ENCODE measurements at places on chromosomes 2 and 18.

DNA sequence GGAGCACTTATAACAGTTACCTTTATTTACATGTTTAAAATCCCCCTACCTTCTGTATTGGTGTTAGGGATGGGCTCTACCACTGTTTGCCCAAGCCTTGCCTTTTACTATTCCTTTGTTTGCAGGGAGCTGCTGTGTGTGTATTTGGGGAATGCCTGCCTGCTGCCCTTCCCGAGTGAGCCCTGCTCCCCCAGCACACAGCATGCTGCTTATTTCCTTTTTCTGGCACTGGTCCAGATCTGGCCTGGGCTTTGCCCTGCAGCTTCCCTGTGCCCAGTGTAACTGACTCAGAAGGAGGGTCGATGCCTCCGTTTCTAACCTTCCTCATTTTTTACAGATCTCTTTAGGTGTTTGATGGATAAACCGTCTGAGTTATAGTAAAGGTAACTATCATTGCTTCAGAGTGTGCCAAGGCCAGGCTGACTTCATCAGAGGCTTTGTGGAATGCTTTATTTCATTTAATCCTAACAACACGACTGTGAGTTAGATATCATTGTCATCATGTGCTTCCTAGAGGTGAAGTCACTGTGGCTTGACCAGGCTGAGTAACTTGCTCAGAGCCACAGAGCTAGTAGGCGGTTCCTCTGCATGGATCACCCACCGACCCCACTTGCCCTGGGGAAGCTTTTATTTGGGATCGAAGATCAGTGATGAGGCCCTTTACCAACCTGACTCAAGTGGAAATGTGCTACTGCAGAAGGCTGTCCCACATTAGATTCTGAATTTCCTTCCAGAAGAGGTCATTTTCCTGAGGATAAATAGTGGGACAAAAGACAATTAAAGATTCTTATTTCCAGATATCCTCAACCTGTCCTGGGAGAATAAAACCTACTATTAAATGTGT is 238.8 kb downstream of the ZNF407 start:
- no peak for DNase-seq

GRCh38 chr2:36296798-36297197 is 58.8 kb upstream of the CRIM1 start:
- no peak for DNase-seq

DNA sequence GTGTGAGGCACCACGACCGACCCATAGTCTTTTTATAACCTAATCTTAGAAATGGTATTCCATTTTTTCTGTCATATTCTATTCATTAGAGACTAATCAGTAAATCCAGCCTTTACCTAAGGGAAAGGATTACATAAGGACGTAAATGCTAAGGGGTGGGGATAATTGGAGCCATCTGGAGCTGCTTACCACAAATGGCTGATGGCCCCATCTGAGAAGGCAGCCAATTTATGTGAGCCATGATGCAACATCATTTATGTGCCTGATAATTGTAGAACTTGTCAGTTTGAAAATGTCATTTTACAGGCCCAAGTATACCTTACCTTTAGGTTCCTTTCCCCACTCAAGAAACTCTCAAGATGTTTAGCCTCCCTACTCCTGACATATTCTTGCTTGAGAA is 44.0 kb downstream of the ARHGEF33 start:
- DNase-seq, result no peak

- peak; percentile 20 for DNase-seq
Observed at GRCh38 chr2:154623819-154624218, 74.7 kb upstream of the KCNJ3 start.

DNA sequence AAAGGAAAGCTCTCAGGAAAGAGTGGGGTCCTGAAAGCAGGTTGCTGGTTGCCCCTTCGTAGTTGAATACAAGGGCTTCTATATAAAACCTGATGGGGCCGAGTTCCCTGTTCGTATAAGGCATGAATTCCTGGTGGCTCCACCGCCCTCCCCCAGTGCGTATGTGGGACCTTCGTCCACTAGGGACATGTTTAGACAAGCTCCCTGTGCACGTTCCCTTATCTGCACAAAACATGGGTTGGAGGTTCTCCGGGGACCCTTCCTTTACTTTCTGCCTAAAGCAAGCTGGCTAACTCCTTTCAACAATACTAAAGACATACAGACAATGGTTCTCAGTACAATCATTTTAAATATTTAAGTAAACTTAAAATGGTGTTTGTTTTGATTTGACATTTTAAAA is 8.0 kb downstream of the CLUL1 start:
- no peak for DNase-seq

Data from activated CD4-positive, alpha-beta T cell treated with anti-CD3 and anti-CD28 coated beads for 36 hours (primary cell).